ENCODE measurements at places on chromosomes 12 and 14. TPM values are rescaled to one million over a fixed set of nuclear protein-coding genes. Genes with fewer than 3 reads are reported as not detected.
A peak's percentile ranks its signal among the peaks of the same experiment; 100 is the strongest.

DNA sequence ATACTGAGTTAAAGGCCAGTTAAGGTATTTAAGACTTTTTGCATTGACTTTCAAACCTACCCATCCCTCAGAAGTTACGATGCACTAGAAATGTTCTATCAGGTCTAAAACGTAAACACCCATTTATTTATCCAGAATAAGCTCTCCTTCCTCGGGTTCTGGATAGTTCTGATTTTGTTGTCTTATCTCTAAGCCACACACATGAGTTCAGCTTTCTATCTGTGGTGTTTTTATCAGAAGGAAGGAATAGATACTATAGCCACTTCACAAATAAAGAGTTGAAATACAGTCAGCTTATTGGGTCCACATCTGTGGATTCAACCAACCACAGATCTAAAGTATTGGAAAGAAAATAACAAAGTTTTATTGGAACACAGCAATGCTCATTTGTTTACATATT, 5.4 kb downstream of the SFSWAP start:
- H3K27ac ChIP-seq: no peak overlapping the region
- H3K36me3 ChIP-seq: peaks cover 76% of the 10 kb centered on the region
- no peak overlapping the region for H3K4me3 ChIP-seq
- peaks cover 12% of the 10 kb centered on the region for H3K4me1 ChIP-seq

DNA sequence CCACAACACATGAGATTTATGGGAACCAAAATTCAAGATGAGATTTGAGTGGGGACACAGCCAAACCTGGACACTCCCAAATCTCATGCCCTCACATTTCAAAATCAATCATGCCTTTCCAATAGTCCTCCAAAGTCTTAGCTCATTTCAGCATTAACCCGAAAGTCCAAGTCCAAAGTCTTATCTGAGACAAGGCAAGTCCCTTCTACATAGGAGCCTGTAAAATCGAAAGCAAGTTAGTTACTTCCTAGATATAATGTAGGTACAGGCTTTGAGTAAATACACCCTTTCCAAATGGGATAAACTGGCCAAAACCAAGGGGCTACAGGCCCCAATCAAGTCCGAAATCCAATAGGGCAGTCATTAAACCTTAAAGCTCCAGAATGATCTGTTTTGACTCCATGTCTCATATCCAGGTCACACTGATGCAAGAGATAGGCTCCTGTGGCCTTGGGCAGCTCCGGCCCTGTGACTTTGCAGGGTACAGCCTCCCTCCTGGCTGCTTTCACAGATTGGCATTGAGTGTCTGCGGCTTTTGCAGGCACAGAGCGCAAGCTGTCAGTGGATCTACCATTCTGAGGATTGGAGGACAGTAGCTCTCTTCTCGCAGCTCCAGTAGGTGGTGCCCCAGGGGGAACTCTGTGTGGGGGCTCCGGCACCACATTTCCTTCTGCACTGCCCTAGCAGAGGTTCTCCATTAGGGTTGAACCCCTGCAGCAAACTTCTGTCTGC, 60.1 kb downstream of the LRIG3 start:
- H3K36me3 ChIP-seq: no peaks in the 10 kb centered on the region
- no peak overlapping the region for H3K27ac ChIP-seq
- no peak for DNase-seq
- no peaks in the 10 kb centered on the region for H3K4me1 ChIP-seq

- no peaks in the 10 kb centered on the region for H3K27me3 ChIP-seq
- peak overlapping the region; percentile 91 for H3K27ac ChIP-seq
- no peak for DNase-seq
- peaks cover 12% of the 10 kb centered on the region for H3K36me3 ChIP-seq
- peaks cover 40% of the 10 kb centered on the region for H3K4me1 ChIP-seq
These were observed 764 bp downstream of the RBM25 start for GRCh38 chr14:73058922-73059673.

ARMH4 gene
- 2.3 TPM for total RNA-seq

LIN7A gene
- total RNA-seq: 18.9 TPM

Measured in upper lobe of right lung (tissue), 1 donor.